ENCODE measurements at places on chromosomes 13 and 19.

GRCh38 chr13:76620036-76620435, 266.2 kb downstream of the KCTD12 start:
- DNase-seq: no peak

GRCh38 chr19:29248332-29248844, 35.4 kb upstream of the UQCRFS1 start:
- no peak for DNase-seq

DNA sequence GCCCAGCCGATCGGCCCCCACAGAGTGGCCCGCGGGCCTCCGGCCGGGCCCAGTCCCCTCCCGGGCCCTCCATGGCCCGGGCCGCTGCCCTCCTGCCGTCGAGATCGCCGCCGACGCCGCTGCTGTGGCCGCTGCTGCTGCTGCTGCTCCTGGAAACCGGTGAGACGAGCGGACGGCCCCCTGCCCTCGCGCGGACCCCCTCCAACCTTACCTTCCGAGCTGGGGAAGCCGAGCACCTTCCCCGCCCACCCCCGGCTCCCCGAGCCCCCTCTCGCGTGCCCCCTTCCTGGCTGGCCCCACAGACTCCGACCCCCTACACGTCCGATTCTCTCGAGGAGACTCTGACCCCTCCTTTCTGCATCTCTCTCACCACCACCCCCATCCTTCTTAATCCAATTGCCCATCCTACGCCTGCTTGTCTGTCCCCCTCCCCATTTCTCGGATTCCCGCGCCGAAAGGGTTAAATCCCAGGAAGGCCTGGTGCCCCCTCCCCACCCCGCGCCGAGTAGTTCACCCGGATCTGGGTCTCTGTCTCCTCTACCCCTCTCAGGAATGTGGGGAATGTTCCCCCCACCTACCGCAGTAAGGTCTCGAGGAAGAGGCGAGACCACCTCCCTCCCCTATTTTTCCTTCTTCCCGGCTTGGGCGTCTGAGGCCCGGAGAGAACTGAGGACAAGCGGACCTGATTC, 502 bp downstream of the NECTIN2 start:
- DNase-seq: no peak

DNA sequence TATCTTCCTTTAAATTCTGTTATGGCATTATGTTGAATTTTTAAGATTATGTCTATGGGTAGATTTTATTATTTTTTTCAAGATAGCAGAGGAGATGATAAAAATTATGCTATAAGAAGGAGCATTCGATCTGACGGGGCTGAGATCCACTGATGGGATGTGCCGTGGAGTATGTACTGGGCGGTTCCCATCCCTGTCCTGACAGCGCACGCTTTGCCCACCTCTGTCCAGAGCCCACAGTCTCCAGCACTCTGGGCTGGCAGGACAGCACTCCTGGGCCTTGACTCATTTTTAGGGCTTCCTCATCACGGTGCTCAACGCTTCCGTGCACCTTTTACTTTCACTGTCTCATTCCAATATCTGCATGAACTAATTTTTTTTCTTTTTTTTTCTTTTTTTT, 235.5 kb downstream of the TEX29 start:
- DNase-seq: no peak

DNA sequence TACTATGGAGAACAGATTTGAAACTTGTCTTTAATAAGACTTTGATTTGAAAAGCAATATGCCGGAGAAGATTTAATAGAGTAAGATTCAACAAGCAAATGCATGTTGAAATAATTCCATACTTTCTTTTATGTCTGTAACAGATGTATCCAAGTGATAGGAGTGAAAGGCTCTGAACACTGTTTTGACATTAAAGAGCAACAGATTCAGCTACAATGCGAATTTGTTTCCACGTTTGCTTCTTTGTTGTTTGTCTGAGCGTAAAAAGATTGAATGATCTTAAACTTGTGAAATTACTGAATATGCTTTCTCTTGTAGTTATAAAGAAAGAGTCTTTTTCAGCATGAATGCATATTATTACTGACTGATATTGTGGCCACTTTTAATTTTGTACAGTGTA, 2612.9 kb downstream of the PCDH9 start:
- no peak for DNase-seq

DNA sequence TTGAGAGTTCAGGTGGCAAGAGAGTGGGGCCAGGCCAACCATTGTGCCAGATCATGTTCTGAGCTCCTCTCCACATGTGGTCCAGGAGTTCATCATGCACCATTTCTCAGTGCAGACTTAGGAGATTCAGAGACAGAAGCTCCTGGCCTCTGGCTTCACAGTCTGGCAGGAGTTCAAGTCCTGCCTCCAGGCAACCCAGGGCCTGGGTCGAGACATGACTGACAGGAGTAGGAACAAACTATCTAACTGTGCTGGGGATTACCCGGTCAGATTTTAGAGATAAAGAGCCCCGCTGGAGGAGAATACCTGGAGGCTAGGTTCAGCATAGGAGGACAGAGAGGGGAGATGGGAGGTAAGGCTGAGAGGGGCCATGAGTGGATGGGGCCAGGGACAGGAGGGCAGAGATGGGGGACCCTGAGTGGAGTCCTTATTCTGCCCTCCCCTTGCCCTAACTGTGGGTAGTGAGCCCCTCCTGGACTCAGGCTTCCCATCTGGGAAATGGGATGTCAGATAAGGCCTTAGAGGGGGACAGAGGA, 906 bp upstream of the CYP4F11 start:
- DNase-seq: no peak

GRCh38 chr19:7326105-7326877, 22.4 kb upstream of the ARHGEF18 start:
- DNase-seq: no peak

DNA sequence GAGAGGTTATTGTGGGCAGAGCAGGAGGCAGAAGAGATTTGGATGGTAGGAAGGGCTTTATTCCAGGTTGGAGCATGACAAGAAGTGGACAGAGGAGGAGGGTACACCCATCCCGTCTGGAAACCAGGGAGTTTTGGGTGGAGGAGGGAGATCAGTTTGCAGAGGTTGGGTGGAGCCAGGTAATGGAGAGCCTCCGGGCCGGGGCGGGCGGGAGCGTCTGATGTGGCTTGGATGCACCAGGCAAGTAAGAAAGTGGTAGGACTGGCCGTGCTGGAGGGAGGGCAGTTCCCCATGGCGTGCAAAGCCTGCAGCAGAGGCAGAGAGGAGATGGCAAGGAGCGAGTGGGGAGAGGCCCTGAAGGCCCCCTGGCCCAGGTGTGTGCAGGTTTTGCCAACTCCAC, 10.9 kb downstream of the IGFLR1 start:
- no peak for DNase-seq

Measured in hypothalamus (tissue), 51 donors.